ENCODE measurements at places on chromosomes 5 and 9. TPM values are rescaled to one million over a fixed set of nuclear protein-coding genes. Genes with fewer than 3 reads are reported as not detected.

GRCh38 chr5:67693956-67694809 lies 497.6 kb upstream of the CD180 start:
- DNase-seq, result peak; percentile 26
- H3K27ac ChIP-seq, result no peak overlapping the region

DNA sequence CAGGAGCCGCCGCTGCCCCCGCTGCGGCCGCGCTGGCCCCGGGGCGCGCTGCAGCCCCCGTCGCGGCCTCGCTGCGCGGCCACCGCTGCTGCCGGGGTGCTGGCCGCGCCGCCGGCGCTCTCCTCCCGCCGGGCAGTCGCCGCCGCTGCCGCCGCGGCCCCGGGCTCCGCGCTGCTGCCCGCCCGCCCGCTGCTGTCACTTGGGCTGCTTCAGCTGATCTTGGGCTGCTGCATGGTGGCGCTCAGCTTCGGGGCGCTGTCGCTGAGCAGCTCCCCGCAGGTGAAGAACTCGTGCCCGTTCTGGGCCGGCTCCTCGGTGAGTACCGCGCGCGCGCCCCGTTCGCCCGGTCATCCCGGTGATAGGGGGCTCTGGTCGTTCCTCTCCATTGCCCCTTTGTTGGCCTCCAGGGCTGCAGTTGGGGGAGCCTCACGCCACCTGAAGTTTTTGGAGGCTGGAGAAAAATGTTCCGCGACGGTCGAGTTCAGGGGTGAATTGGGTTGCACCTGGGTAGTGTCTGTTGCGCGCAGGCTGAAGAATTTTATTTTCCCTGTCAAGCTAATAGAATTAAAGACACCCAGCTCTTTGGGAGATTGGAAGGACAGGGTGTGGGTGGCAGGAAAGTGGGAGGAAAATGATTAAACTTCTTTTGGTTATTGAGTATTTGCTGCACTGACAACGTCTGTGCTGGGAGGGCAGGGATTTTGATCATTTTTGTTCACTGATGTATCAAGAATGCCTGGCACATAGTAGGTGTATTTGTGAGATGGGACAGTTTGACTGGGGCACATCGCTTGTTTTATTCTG lies 596 bp downstream of the ENTREP1 start:
- DNase-seq, result peak; percentile 69
- H3K27me3 ChIP-seq, result peaks cover 5% of the 10 kb centered on the region
- peak overlapping the region; percentile 65 for H3K4me3 ChIP-seq
- H3K27ac ChIP-seq, result peak overlapping the region; percentile 85
- H3K36me3 ChIP-seq, result no peaks in the 10 kb centered on the region

DNA sequence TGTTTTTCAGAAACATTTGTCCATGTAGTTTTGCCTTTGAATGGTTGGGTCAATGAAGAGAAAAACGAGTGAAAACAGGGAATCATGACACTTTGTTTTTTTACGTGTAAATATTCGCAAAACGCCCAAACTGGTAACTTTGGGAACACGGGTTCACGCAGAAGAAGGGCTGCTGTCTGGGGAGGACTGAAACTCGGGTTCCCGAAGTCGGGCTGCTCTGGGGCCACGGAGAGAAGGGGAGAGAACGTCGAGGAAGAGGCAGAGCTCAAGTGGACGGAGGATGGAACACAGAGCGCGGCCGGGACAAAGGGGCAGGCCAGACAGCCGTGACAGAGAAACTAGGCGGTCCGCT lies 478 bp upstream of the SETD9 start:
- H3K27ac ChIP-seq, result peak overlapping the region; percentile 97
- H3K36me3 ChIP-seq, result no peaks in the 10 kb centered on the region
- no peaks in the 10 kb centered on the region for H3K27me3 ChIP-seq
- H3K4me1 ChIP-seq, result no peaks in the 10 kb centered on the region
- peak overlapping the region; percentile 58 for H3K4me3 ChIP-seq

Gene APBA1
- total RNA-seq, result 11.7 TPM

DNA sequence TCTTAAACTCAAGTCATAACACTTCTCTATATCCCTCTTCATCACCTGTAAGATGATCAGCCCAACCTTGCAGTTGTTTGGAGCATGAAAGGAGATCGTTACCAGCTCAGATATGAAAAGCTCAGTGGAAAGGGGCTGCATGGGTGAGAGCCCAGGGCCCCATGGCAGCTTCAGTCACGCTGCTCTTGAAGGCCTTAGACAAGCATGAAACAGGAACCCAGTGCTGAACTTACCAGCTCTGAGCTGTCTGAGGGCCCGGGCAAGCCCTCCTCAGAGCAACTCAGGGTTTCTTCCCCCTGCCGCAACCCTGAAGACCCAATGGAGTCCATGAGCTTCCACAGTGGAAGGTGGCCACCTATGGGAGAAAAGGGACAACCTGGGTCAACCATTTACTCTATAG lies 3.3 kb downstream of the HK3 start:
- no peak overlapping the region for H3K4me3 ChIP-seq
- H3K36me3 ChIP-seq, result no peaks in the 10 kb centered on the region
- no peaks in the 10 kb centered on the region for H3K27me3 ChIP-seq
- no peak overlapping the region for H3K27ac ChIP-seq
- DNase-seq, result no peak

Gene RFESD
- total RNA-seq, result not detected

DNA sequence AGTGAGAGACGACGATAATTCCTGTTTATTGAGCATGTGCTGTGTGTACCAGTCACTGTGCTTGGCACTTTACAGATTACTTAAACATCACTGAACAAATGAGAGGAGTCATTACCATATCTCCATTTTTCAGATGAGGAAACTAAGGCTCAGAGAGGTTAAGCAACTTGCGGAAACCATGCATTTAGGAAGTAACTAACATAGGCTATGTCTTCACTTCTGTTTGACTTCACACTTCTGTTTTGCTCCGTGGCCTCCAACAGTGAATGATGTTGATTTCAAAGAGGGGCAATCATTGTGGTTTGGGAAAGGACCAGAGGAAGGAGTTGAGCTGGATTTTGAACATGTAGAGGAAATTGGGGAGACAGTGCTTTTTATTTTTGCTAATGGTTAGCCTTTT lies 16.7 kb downstream of the GCNT1 start:
- no peak for DNase-seq
- no peak overlapping the region for H3K4me3 ChIP-seq
- no peak overlapping the region for H3K27ac ChIP-seq
- H3K27me3 ChIP-seq, result no peaks in the 10 kb centered on the region
- peaks cover 9% of the 10 kb centered on the region for H3K36me3 ChIP-seq

DNA sequence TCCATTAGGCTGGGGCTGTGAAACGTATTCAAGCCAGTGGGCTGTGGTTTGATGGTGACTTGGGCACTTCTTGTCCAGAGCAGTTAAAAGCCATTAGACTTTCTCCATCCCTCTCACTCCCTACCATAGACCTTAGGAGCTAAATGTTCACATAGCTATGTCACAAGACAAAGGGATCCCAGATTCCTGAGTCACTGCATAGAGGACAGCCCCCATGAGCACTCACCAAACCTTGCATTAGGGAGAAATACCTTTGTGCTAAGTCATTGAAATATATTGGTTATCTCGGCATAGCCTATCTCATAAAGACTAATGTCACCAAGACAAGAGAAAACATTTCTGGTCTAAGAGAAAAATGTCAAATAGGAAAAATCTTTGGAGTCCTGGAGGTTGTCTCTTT lies 104.3 kb downstream of the TRPM6 start:
- no peak for DNase-seq
- no peaks in the 10 kb centered on the region for H3K4me1 ChIP-seq
- H3K27ac ChIP-seq, result no peak overlapping the region
- H3K4me3 ChIP-seq, result no peak overlapping the region

- no peaks in the 10 kb centered on the region for H3K36me3 ChIP-seq
- H3K27ac ChIP-seq, result no peak overlapping the region
- no peak for DNase-seq
- H3K4me1 ChIP-seq, result no peaks in the 10 kb centered on the region
Measured at GRCh38 chr9:126119731-126120130, 206.9 kb upstream of the MVB12B start.

- DNase-seq, result peak; percentile 47
- H3K36me3 ChIP-seq, result no peaks in the 10 kb centered on the region
- H3K4me3 ChIP-seq, result no peak overlapping the region
Measured at GRCh38 chr5:39624268-39624886, 199.6 kb upstream of the DAB2 start.

Gene SLC23A1
- 0.37 TPM for total RNA-seq

DNA sequence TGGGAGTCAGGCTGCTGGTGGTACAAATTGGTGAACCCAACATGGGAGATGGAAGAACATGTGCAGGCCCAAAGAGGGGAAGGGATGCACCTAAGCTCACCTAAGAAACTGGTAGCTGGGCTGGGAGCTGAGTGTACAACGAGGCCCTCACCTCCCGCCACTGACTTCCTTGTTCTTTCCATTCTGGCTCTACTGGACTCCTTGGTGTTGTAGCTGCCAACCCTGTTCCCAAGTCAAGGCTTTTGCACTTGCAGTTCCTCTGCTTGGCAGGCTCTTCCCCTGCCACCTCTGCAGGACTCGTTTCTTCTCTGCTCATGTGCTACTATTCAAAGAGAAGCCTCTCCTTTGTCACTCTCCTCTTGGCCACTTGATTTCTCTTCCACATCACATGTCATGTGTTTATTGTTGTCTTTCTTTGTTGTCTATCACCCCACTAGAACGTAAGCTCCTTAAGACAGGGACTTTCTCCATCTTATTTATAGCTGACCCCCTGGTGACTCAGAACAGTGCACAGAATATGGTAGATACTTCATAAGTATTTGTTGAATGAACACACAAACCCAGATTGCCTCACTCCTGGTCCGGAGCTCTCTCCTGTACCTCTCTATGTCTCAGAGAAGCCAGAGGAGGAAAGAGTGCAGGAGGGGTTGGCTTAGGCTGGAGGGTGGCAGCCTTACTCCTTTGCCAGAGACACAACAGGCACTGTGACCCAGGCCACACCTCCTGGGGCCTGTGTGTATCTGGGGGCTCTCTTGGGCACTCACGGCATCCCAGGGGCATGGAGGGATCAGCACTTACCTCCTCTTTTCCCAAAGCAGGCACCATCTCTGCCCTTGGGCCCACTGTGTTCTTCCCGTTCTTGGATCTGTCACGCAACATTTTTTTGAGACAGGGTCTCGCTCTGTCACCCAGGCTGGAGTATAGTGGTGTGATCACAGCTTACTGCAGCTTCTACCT lies 5.2 kb upstream of the SPINK4 start:
- peaks cover 6% of the 10 kb centered on the region for H3K27me3 ChIP-seq
- H3K36me3 ChIP-seq, result no peaks in the 10 kb centered on the region
- H3K27ac ChIP-seq, result peak overlapping the region; percentile 76
- H3K4me3 ChIP-seq, result no peak overlapping the region
- peaks cover 21% of the 10 kb centered on the region for H3K4me1 ChIP-seq

- H3K27ac ChIP-seq, result no peak overlapping the region
- H3K36me3 ChIP-seq, result no peaks in the 10 kb centered on the region
- DNase-seq, result no peak
- H3K4me3 ChIP-seq, result no peak overlapping the region
- no peaks in the 10 kb centered on the region for H3K27me3 ChIP-seq
Measured at GRCh38 chr5:90563108-90563507, 4.5 kb downstream of the ADGRV1 start.

Gene OLFM1
- 58.3 TPM for total RNA-seq

DNA sequence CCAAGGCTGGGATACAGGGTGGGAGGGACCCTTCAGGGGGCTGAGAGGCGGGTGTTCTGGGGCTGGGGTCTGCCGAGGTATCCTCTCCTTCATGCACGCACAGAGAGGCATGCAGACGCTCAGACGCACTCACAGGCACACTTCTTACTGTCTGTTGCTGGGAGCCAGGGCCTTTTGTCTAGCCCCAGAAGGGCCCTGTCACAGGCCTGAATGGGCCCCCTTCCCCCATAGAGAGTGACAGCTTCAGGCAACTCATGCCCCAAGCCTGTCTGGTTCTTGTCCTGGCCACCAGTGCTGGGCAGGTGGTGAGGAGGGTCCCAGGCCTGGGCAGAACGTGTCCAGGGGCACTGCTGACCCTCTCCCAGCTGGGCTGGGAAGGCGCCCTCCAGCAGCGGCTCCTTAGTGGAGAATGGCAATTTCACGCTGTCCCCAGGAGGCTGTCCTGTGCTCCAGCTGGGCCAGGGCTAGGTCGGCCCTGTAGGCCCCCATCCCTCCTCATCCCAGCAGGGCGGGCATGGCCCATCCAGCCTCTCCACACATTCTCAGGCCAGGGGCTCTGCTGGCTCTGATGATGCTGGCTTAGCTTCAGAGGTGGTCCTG lies 45.3 kb downstream of the LMX1B start:
- no peaks in the 10 kb centered on the region for H3K36me3 ChIP-seq
- H3K27ac ChIP-seq, result no peak overlapping the region
- H3K27me3 ChIP-seq, result peaks cover under 1% of the 10 kb centered on the region
- no peak for DNase-seq
- peaks cover 9% of the 10 kb centered on the region for H3K4me1 ChIP-seq

DNA sequence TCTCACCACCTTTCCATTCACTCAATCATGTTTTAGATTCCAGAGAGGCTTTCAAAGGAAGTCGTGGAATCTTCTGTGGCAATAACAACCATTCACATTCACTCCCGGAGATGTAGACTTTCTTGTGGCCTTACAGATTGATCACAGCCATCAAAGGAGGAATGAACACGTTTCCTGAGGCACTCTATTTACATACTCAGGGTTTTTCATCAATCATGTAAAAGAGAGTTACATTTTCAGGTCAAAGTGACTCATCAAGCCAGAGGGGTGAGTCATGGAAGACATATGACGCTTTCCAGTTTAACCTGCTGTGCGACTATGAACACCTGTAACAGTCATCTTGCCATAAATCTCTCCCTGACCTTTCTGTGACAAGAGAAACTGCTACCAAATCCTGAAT lies 39.3 kb upstream of the RAD23B start:
- H3K27me3 ChIP-seq, result no peaks in the 10 kb centered on the region
- H3K4me1 ChIP-seq, result no peaks in the 10 kb centered on the region
- H3K36me3 ChIP-seq, result no peaks in the 10 kb centered on the region
- no peak overlapping the region for H3K4me3 ChIP-seq
- peak; percentile 90 for DNase-seq

GRCh38 chr5:21049901-21050300 lies 1061.9 kb upstream of the CDH18 start:
- no peak overlapping the region for H3K27ac ChIP-seq
- no peaks in the 10 kb centered on the region for H3K4me1 ChIP-seq
- H3K36me3 ChIP-seq, result no peaks in the 10 kb centered on the region
- H3K27me3 ChIP-seq, result no peaks in the 10 kb centered on the region
- H3K4me3 ChIP-seq, result no peak overlapping the region
- no peak for DNase-seq

GRCh38 chr5:157835041-157835440 lies 23.9 kb downstream of the CLINT1 start:
- no peak overlapping the region for H3K4me3 ChIP-seq
- peaks cover 74% of the 10 kb centered on the region for H3K4me1 ChIP-seq
- no peak overlapping the region for H3K27ac ChIP-seq
- H3K27me3 ChIP-seq, result no peaks in the 10 kb centered on the region
- H3K36me3 ChIP-seq, result no peaks in the 10 kb centered on the region

Gene INSL4
- not detected for total RNA-seq

Gene SLC34A1
- not detected for total RNA-seq

DNA sequence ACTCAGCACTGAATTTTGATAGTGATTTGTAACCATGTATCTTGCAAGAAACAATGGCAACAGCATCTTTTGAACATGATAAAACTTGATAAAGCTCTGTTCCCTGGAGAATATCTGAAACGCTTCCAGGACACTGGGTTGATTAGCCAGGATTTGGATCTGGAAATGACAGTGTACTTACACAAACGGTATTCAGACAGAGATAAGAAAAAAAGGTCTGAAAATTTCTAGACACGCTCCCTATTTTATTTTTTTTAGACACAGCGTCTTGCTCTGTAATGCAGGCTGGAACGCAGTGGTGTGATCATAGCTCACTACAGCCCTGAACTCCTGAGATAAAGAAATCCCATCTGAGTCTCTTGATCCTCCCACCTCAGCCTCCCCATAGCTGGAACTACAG lies 109.0 kb downstream of the GNAQ start:
- no peaks in the 10 kb centered on the region for H3K36me3 ChIP-seq
- peaks cover 15% of the 10 kb centered on the region for H3K4me1 ChIP-seq
- no peak for DNase-seq
- H3K27ac ChIP-seq, result no peak overlapping the region

Data from stomach (tissue), 19 donors.